ENCODE measurements at places on chromosomes 3 and 15.

GRCh38 chr15:79329171-79329611 is 18.3 kb downstream of the TMED3 start:
- peak; percentile 52 for DNase-seq

DNA sequence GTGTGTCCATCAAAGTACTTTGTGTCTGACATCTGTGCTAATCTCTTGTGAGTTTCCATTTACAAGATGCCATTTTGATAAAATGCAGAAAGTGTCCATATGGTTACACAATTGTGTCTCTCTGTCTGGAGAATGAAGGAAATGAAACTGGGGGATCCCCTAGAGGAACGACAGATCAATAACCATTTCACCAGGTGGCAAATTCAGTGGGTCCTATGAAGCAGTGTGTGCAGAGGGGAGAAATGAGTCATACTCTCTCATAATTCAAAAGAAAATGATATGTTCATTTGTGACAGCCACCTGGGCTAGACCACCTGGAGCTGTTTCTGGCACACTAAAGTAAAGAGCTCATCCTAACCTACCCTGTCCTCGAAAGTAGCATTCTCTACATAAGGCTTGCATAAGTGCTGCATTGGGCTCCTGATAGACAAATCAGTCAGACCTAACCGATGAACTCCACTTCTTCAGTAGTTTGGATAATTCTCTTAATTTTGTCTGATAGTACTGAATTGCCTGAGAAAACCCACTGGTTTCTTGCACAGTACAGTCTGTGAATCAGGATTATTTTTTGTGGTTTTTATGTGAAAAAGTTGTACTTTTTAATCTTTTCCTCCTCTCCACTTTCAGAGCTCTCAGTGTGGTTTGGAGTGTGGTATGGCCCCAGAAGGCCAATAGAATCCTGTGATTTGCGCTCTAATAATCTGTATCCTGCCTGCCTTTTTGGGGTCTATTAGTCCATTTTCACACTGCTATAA is 10.3 kb upstream of the CD47 start:
- DNase-seq, result no peak

DNA sequence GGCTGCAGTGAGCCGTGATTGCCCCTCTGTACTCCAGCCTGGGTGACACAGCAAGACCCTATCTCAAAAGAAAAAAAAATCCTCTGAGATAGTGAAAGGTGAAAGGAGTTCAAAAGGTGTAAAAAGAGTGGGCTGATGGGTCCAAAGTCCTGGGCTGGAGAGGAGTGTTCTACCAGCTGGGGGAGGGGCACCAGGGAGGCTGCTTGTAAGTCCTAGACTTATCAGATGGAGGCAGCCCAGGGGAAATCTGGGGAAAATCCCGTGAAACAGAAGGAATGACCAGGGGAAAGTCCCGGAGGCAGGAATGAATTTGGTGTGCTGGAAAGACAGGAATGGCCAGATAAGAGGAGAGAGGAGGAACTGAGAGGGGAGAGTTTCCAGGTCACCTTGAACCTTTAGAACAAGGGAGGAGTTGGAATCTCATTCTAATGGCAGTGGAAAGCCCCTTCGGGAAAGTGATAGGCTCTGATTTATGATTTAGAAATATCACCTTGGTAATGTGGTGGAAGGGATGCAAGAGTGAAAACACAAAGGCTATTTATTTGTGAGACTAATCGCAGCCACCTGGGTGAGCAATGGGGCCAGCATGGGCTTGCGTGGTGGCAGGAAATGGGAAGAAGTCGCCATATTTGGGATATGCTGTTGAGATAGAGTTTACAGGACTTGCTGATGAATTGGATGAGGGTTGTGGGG is 23.4 kb upstream of the PPP4R2 start:
- DNase-seq, result peak; percentile 18

- DNase-seq, result no peak
Observed at GRCh38 chr3:146464783-146465182, 4.6 kb downstream of the PLSCR2 start.

DNA sequence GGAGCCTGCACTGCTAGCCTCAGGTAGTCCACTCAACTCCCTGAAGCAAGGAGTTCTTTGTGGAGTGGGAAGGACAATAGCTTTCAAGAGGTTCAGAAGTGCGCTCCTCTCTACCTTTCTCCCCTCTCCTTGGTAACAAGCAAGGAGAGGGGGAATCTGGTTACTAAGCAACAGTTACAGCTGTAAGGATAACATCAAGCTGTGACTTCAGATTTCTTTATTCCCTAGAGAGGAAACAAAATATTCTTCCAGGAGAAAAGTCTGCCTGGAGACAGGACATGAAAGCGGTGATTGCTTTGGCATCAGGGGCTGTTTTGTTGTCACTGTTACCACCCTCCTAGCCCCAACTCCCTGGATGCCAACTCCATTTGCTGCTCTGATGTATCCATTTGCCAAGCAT is 70.4 kb downstream of the TRANK1 start:
- DNase-seq, result no peak

DNA sequence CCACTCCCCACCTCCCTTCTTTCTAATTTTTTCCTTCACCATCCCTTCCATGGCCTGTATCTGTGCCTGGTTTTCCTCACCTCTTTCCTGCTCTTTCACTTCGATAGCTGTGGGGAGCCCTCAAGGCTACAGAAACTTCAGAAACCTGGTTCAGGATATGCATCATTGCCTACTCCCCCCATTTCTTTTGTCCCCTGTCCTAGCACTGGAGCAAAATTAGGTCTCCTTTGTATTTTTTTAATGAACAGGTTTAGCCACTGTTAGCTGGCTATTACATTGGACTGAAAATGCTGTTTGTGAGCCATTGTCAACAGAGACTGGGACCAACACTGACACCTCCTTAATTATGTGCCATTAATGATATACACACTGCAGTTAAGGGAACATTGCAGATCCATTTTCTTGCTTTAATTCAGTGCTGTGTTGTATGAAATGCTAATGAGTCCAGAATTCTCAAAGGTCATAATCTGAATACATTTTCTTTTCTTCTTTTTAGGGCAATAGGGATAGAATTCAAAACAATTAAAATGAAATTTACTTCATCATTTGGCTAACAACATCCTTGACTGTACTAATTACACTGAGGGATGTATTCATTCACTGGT is 138.6 kb downstream of the PDCD6IP start:
- no peak for DNase-seq

- peak; percentile 43 for DNase-seq
Observed at GRCh38 chr3:42803414-42804105, 730 bp downstream of the HIGD1A start.

- no peak for DNase-seq
Observed at GRCh38 chr3:62615258-62615849, 242.0 kb upstream of the FEZF2 start.

DNA sequence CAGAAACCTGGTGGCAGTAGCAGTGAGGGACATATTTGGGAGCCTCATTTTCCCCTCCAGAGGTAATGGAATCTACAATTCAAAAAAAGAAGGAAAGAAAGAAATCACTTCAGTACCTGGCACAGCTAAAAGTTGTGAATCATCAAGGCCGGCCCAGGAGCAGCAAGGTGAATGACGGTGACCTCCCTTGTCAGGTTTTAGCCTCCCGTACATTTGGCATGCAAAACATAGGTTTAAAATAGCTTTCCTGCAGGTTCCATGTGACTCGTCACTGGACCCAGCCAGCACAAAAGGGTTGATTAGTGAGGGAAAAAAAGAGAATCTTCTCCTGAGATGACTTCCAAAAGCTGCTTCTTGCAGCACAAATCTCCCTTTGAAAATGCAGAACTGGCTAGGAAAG is 394.2 kb downstream of the LSAMP start:
- DNase-seq, result no peak

DNA sequence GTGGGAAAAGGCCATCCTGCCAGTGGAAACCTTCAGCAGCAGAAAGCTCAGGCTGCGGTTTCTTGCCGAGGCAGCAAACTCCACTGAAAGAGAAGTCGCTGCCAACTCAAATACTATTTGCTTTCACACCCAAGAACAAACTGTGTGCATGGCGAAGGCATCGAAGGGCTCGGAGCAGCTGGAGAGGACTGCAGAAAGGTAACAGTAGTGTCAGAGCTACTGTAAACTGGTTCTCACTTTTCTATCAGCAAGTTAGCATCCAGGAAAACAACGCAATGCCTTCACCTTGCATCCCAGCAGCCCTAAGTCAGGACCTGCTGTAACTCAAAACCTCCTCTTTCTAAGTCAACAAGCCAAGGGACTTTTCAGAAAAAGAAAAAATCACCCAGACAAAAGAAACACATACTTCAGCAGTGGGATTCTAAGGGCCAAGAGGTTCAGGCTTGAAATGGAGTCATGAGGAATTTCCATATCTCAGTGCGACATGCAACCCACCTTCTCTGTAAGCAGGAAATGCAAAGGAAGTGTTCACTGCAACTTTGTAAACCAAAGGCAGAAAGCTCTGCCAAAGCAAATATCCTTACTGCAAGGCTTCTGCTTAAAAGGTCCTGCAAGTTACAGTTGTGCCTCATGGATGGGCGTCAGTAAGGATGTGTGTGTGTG is 193.5 kb downstream of the FOXP1 start:
- DNase-seq, result no peak

Measured in EL (cell line).